ENCODE measurements at places on chromosomes 16 and 17.

GRCh38 chr17:34511931-34512330 is 67.5 kb upstream of the TMEM132E start:
- DNase-seq = no peak

- no peak for DNase-seq
Observed at GRCh38 chr16:85276721-85277120, 164.4 kb upstream of the CIBAR2 start.

DNA sequence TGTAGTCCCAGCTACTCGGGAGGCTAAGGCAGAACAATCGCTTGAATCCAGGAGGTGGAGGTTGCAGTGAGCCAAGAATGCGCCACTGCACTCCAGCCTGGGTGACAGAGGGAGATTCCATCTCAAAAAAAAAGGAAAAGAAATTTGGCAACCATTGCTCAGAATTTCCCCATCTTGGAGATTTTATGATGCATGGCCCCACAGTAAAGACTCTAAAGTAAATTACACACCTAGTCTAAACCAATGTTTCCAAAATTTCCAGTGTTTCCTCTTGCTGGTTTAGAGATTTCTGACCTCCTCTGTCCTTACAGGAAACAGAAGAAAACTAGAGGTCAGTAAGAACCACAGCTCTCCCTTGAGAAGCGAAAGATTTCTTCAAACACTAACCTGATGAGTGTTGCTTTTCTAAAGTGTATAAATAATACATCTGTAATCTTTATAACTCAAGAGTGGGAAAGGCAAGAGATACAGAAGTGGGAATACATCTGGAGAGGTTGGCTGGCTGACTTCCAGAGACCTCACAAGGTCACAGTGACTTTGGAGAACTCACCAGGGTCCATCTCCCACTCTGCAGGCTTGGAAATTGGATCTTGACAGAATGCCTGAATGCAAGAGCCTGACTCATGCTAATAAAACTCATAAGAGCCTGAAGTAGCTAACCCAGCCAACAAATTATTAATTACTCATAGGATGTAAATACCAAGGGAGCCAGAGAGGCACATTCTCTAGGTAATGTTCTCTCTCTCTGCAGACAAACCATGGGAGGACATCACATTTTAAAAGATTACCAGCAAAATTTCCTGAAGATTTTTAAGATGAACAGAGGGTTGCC is 8.8 kb downstream of the ADAT1 start:
- DNase-seq = no peak

GRCh38 chr16:2091547-2092255 is 43.9 kb downstream of the TSC2 start:
- DNase-seq = no peak
